Activated T-cell treated with anti-CD3 and anti-CD28 coated beads for 1 hour (primary cell): ENCODE measurements at places on chromosomes 7 and 10.

- no peak for DNase-seq
Measured at GRCh38 chr10:108496106-108496505, 1331.6 kb upstream of the SORCS1 start.

DNA sequence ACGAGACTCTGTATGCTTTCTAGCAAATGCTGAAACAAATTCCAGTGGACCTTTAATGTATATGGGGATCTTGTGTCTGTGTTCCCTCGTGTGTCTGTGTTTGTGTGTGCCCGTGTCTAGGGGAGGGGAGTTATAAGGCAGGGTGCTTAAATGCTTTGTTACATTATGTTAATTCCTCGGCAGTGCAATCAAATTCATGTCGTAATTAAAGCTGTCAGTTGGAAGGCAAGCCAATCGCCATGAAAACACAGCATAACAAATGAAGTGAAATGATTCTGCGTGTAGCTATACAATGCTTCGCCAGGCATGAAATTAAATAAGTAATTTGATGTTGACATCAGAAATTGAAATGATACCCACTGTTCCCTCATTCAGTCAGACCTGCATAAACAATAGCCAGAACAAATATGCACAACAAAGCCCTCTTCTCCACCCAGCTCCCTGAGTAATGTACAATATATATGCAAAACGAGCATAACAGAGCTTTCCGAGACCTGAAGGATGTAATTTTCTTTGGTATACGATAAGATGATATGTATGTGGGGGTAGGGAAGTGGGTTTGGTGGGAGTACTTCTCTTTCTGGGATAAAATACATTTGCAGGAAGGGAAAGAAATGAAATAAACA is 534.1 kb downstream of the AUTS2 start:
- no peak for DNase-seq

GRCh38 chr7:35374858-35375257 is 121.0 kb upstream of the TBX20 start:
- no peak for DNase-seq

GRCh38 chr7:156219307-156220077 is 407.2 kb upstream of the SHH start:
- no peak for DNase-seq

DNA sequence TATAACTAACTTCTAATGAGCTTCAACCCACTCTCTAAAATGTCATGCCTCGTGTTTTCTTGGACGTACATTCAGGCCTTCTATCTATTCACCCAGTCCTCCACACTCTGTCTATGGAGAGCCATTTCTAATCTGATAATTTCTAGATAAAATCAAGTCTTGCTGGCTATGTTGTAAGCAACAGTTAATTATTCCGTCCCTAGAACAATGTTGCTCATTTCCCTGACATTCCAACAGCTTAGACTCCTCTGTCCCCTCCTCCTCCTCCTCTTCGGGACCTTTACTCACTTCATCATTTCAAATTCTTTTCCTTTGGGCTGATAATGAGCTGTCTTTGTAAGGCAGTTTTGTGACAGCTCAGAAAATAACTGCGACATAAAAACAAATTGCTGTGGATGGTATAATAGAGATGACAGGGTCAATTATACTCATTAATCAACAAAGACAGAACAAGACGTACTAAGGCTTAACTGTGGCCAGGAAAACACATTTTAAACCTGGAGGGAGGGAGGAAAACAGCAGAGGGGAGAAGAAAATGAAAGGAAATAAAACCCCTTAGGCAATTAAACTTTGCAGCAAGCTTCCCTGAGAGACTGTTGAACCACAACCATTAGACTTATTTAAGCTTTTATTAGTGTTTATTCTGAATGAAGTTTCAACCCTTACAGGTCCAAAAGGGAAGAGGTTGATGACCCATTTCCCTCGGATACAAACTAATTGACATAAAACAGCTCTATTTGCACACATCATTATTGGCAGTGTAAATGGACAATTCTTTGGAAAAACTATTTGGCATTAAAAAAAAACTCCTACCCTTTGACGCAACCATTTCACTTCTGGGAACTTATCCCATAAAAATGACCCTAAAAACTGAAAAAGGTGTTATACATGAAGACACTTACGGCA is 179.1 kb downstream of the SFMBT2 start:
- no peak for DNase-seq

GRCh38 chr7:23475576-23475839 is 5.2 kb upstream of the IGF2BP3 start:
- DNase-seq: no peak

DNA sequence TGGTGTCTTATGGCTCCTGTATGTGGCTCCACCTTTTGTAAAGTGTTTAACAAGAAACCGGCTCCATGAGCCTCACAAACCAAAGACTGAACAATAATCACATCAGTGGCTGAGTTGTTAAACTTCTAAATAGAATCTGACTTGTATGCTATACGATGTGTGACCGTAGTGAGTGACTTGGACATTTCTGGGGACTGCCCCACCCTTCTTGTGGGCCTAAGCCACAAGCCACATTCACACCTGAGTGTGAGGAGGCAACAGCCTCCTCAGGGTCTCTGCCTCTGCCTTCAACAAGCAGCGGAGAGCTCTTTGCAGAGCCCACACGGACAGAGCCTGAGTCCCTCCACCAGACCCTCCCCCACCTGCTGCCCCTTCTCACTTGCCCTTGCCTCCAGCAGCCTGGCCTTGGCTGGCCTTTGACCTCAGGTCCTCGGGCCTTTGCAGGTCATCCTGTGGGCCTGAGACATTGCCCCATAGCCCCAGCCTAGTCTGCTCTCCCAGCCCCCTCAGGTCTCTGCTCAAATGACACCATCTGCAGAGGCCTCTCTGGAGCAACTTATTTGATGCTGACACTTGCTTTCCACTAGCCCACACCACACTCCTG is 156.8 kb upstream of the TNS3 start:
- no peak for DNase-seq

DNA sequence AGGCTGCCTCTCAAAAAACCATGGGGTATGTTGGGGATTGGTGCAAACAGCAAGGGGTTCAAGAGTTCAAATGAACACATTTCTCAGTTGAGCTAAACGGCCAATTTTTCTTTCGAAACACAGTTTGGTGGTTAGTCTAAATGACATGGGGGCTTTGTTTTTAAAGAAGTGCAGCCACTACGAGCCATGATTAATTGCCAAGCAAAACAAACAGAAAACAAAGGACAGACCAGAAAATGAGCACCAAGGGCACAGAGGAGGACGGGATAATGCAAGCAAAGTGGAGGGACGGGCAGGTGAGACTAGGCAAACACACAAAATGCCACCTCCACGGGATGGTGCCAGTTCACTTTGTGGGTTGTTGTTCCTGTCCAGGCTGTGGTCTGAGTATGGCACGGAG is 64.5 kb upstream of the PDLIM1 start:
- DNase-seq: no peak

DNA sequence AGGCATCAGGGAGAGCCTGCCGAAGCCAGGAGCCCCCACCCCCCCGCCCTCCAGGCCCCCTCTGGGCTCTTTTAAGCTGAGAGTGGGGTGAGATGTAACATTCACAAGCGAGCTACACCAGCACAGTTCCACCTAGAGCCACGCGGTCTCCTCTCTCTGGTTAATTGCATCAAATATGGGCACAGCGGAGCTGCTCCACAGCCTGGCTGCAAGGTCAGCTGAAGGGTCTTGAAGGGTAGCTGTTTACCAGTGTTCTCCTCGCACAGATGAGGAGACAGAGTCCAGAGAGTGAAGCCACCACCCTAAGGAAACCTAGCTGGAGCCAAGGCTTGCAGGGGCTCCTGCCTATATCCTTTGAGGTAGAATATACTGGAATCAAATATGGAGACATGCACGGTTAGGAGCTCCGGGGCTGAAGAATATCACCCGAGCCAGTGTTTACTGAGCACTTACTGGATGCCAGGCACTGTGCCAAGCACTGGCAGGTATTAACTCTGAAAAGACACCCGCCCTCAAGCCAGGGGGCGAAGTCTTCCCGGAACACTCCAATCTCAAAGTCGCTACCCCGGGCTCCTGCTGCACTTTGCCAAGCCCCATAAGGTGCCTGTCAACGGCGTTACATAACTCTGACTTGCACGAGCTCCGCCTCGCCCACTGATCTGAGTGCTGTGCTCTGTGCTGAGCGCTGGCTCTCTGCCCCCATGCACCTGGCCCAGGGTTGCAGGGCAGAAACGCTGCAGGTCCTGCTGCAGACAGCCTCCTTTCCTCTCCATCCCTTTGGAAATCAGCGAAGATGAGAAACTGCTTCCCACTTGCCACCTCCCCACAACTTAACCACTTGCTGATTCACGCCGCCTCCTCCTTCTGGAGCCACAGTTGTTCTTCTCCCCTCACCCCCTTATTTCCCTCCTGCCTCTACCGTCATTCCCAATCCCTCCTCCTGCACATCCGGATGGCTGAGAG is 5.4 kb downstream of the CHST15 start:
- DNase-seq: no peak

GRCh38 chr7:156998988-156999957 is 11.2 kb downstream of the MNX1 start:
- no peak for DNase-seq

GRCh38 chr7:50793120-50793946 is 10.6 kb upstream of the GRB10 start:
- peak; percentile 14 for DNase-seq

GRCh38 chr10:100024748-100025147 is 15.0 kb upstream of the DNMBP start:
- no peak for DNase-seq

GRCh38 chr7:28823582-28823981 is 134.5 kb downstream of the TRIL start:
- DNase-seq: no peak

DNA sequence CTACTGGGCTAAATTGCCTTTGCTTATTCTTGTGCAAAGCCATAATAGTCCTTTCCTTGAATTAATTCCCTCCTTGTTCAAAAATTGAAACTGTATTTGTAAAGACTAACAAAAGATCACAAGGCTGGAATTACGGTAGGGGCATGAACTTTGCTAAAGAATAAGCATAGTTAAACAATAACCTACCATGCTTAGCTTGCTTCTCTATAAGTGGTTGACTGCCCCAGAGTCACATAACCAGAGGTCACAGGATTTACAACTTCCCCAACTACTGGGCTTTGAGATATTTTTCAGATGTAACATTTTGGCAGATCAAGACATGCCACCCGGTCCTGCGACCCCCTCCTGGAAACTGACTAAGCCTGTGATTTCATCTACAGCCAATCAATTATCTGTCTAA is 181.4 kb downstream of the GPAM start:
- no peak for DNase-seq

- no peak for DNase-seq
Measured at GRCh38 chr10:17067376-17068264, 62.0 kb downstream of the CUBN start.

DNA sequence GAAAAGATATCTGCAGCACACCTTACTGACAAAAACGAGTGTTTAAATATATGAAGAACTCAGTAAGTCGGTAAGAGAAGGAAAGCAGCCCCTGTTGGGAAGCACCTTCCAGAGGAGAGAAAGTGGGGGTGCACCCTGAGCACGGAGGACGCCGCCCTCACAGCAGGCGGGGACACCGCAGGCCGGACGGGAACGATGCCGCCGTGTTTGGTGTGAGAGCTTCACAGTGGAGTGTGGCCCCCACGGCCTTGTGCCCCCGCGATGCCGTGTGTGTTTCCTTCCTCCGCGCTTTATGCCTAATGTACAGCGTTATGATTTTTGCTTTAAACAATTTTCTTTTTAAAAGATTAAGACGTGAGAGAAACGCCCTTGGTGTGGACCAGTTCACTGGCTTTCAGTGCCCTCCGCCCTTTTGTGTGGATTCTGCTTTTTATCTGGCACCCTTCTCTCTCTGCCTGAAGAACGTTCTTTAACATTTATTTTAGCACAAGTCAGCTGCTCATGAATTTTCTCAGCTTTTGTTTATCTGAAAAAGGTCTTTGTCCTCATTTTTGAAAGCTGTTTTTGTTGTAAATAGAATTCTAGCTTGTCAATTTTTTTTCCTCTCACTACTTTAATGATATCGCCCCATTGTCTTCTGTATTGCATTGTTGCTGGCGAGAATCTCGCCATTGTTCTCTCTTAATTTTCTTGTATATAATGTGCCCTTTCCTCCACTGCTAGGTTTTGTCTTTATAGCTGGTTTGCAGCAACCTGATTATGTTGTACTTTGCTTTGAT is 110.7 kb downstream of the INPP5A start:
- DNase-seq: no peak

DNA sequence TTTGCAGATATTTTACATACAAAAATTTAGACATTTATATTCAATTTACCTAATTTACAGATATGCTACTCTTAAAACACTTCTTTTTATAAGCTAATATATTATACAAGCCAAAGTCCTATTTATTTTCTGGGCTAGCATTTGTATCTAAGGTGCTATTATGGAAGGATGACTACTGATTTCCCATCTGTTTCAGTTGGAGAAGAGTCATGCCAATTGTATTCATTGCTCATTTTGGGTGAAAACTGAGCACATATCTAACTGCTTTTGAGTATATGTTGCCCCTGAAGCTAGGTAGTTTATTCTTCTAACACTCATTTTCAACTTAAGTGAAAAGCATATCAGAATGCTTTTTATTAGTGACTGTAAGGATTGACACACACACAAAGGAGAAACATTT is 172.9 kb downstream of the CDK14 start:
- no peak for DNase-seq

DNA sequence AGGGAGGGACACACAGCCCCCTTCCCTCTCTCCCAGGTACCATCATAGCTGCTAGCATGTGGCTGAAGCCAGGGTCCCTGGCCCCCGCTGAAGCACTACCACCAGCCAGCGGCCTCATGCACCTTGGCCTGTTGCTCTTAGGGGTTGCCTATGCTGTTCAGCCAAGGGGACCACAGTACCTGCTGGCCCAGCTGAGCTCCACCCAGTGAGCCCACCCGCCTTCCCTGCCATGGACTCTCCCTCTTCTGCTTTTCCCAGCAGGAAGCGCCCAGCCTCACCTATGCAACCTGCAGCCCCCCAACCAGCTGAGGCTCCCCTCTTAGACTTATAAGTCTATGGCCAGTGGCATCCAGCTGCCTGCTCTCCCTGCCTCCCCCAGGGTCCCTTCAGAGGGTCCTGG is 8.7 kb upstream of the MTPAP start:
- no peak for DNase-seq

DNA sequence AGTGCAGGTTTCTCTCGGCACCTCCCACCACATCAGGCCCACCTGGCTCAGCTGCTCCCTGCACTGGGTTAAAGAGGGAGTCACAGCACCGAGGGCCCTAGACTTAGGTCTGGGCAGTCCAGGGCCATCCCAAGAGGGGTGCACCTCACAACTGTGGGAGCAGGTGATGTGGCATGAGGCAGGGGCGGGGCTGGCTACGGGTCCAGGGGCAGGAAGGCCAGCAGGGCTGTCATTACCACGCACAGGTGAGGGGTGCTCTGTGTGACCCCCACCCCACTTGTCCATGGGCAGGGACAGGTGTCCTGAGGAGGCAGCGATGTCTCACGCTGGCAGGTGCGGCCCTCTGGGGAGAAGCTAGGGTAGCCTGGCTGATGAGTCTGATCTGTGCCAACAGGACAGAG is 40.5 kb upstream of the DPYSL4 start:
- no peak for DNase-seq

GRCh38 chr7:5469375-5470166 is 45.9 kb upstream of the TNRC18 start:
- DNase-seq: no peak
